ENCODE measurements at places on chromosomes 7 and 10. TPM values are rescaled to one million over a fixed set of nuclear protein-coding genes. Genes with fewer than 3 reads are reported as not detected.

The HOXA5 gene
- total RNA-seq: 0.70 TPM

The INHBA gene
- total RNA-seq: 121 TPM

The VAX1 gene
- not detected for total RNA-seq

The TSPAN13 gene
- total RNA-seq: 24.1 TPM

The NSUN6 gene
- 7.7 TPM for total RNA-seq

The TMEM213 gene
- total RNA-seq: not detected

The CYP3A4 gene
- total RNA-seq: not detected

The GCK gene
- total RNA-seq: 0.34 TPM

The TRPV5 gene
- total RNA-seq: not detected

The SLC16A12 gene
- not detected for total RNA-seq

The RAB11FIP2 gene
- total RNA-seq: 4.8 TPM

The NEBL gene
- total RNA-seq: 0.16 TPM

The LEP gene
- total RNA-seq: 0.04 TPM

The PNLIPRP1 gene
- total RNA-seq: not detected

The COBL gene
- total RNA-seq: not detected

The TRDMT1 gene
- total RNA-seq: 2.6 TPM

The NPM3 gene
- 187 TPM for total RNA-seq

The WAC gene
- 48.6 TPM for total RNA-seq

The AGBL3 gene
- 0.46 TPM for total RNA-seq

The ELN gene
- total RNA-seq: not detected

The NKX2-3 gene
- total RNA-seq: not detected

The CDHR3 gene
- total RNA-seq: 1.8 TPM

The AASS gene
- total RNA-seq: 14.9 TPM

The CPN1 gene
- total RNA-seq: not detected

The FAM237B gene
- not detected for total RNA-seq

The VWA2 gene
- 2.7 TPM for total RNA-seq

The ACSM6 gene
- not detected for total RNA-seq

The CPSF4 gene
- total RNA-seq: 27.7 TPM

The PNLIPRP3 gene
- 103 TPM for total RNA-seq

The CNPY1 gene
- total RNA-seq: not detected

The PIK3CG gene
- total RNA-seq: not detected

The DENND11 gene
- total RNA-seq: 7.6 TPM
